Bronchial epithelial cell (primary cell): ENCODE measurements at places on chromosomes 2 and 18. TPM values are rescaled to one million over a fixed set of nuclear protein-coding genes. Genes with fewer than 3 reads are reported as not detected.

GRCh38 chr2:207135801-207136457 is 29.8 kb downstream of the KLF7 start:
- no peak for DNase-seq

The IL1B gene
- total RNA-seq, result 22.6 and 41.0 TPM in 2 replicates

- DNase-seq, result no peak
Measured at GRCh38 chr18:457140-457519, 43.4 kb downstream of the COLEC12 start.

The GAL3ST2 gene
- total RNA-seq, result not detected in 2 replicates

DNA sequence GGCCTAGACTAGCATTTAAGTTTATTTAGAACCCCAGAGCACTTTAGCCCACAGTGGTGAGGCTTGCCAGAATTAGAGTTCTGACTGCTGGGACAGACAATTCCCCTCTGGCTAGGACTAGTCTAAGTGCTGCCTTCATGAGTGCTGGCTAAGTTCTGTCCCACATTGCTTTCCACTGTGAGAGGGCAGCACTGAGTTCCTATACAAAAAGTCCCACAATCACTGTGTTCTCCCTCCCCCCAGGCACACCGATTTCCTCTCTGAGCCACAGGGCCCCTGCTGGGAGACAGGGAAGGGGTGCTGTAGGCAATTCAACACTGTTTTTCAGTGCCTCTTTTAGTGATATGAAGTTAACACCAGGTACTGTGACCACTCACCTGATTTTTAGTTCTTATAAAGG is 310.9 kb downstream of the DLGAP1 start:
- no peak for DNase-seq

GRCh38 chr2:23639406-23639982 is 254.5 kb downstream of the KLHL29 start:
- DNase-seq, result no peak

GRCh38 chr18:60347526-60348045 is 25.0 kb downstream of the MC4R start:
- peak; percentile 9 for DNase-seq

- no peak for DNase-seq
Measured at GRCh38 chr2:121214296-121214695, 70.7 kb downstream of the TFCP2L1 start.

The SMYD1 gene
- total RNA-seq, result not detected in 2 replicates

- DNase-seq, result no peak
Measured at GRCh38 chr2:230924470-230925341, at the start of gene GPR55. Gene GPR55, minus strand, starts transcription at chr2:230925242. Its CDS starts 14,280 bp downstream, at chr2:230910962.

DNA sequence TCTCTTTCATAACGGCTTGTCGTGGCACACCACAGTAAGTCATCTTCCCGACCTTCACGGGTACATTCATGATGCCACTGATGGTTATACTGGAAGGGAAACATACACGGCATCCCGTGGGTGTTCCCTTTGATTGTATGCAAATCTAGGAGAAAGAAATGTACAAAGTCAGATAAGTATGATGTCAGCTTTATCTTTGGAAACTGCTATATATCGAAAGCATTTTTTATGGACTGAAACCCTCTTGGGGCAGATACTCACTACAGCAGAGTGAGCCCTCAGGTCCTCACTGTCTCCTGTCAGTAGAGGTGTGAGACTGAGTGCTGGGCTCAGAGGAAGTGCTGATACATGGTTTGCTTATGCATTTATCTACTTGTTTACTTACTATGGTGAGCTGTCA is 20.4 kb downstream of the PLA2R1 start:
- DNase-seq, result peak; percentile 20

DNA sequence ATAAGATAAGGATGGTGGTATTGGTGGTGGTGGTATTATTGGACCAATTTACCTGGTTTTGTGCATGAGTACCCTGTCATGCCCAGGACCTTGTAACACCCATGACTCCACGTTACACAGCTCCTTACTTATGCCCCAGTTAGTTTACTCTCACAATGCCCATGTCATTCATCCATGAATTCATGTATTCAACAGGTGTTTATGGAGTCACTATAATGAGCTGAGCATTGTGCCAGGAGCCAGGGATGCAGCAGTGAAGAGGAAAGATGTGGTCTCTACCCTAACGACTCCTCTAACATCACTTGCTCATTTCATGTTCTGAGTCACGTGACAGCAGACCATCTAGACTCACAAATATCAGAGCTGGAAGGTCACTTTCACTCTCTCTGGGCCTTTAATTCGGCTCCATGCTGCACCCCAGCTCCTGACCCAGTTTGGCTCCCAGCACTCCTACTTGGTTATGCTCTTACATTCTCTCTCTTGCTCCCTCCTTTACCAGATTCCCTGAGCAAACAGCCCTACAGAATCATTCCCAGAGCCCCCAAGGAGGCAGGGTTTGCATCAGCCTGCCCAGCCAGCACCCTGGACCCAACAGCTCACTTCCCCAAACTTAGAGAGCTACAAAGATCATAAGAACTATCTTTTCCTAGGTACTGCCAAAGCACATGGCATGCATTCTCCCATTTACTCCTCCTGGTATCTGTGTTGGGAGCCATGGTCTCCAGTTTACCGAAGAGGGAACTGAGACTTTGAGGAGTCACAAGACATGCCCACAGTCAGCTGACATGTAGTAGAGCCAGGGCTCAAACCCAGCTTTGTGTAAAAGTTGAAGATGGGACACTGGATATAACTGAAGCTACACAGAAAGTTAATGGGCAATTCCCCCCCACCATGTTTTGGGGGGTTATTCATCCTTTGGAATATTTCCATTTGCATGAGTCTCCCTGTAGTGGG is 449.9 kb downstream of the LRATD1 start:
- no peak for DNase-seq

DNA sequence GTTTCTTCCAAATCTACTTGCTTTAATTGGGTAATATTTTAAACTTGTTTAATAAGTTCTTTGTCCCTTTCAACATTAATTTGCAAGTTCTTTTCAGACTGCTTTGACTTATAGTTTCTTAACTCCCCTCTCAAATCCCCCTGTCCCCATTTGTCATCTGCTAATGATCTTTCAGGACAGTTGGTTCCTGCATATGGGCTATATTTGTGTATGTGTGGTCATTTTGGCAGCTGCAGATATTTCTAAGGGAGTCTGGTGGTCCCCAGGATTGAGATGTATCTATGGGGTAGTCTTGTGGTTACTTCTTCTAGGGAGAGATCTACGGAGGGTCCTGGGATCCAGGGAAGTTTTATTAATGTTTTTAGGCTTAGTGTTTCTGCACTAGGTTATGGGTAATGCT is 120.6 kb upstream of the SP3 start:
- no peak for DNase-seq

DNA sequence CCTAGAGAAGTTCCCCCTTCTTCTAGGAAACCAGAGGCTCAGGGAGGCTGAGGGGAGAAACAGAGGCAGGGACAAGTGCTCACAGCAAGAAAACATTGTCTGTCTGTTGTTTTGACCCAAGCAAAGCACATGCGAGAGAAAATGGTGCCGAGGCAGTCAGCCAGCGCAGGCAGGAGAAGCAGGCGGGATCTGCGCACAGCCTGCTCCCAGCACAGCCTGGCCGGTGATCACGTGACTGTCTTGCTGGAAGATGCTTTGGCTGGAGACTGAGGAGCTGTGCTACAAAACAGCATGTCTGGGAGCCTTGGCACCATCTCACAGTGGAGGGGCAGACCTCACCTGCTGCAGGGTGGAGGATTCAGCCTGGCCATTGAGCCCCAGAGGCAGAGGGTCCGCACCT is 93.7 kb upstream of the MYCN start:
- no peak for DNase-seq

The RFX8 gene
- total RNA-seq, result not detected in 2 replicates

DNA sequence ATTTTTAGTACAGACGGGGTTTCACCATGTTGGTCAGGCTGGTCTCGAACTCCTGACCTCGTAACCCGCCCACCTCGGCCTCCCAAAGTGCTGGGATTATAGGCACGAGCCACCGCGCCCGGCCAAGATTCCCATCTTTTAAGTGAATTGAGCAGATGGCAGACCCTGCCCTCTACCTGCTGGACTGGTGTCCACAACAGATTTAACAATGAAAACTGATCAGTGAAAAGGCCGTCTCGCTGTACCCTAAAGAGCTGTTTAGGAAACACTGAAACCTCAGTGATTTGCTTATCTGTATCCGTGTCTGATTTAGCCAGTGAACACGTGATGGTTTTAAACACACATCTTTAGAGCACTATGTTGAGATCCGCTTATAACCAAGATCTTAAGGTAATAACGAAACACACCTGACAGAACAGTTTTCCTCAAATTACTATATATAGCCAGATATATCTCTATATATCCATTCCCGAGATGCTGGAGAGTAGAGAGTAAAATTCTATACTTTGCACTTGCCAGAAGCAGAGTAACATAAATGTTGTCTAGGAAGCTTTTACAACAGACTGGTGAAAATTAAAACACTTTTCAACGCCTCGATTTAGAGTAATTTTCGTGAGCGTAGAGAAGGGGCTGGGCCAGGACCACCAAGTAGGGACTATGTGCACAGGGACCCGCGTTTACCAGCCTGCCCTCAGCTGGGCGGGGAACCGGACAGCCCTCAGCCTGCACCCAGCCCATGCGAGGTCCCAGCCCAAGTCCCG is 594 bp downstream of the FAM161A start:
- peak; percentile 14 for DNase-seq

DNA sequence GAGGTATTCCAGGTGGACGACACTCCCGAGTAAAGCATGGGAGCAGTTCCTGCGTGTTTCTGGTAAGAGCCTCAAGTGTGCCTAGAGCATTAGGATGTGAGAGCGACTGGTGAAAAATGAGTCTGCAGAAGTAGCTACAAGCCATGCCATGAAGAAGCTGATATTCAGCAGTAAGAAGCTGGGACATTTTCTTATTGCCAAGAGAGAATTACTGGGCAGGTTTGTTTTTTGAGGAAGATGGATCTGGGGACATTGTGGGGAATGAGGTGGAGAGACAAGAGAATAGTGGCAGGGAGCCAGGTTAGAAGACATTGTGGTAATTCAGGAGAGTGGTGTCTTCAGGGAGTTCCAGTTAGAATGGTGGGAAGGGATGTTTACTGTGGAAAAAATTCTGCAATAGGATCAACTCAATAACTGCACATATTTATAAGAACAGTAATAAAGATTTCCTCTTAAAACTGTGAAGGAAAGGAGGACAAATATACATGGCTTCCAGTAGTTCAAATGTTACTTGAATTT is 38.2 kb downstream of the CRIM1 start:
- DNase-seq, result no peak

DNA sequence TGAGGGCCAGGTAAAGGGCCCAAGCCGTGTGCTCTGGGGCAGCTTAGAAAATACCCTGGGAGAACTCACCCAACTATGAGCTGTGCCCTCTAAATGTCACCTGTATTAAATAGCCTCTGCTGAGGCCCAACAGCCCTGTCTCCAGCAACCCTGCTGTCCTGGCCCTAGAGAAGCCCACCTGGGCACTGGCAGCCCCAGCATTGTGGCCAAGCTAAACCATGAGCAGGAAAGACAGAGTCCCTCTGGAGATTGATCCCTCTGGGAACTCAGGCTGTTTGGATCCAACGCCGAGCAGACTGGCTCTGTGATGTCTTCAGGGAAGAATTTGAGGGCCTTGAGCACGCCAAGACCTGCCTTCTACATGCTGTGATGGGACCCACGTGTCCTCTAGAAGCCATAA is 126.5 kb downstream of the TTC32 start:
- DNase-seq, result peak; percentile 24

- no peak for DNase-seq
Measured at GRCh38 chr18:46482831-46483230, 174.2 kb downstream of the LOXHD1 start.

DNA sequence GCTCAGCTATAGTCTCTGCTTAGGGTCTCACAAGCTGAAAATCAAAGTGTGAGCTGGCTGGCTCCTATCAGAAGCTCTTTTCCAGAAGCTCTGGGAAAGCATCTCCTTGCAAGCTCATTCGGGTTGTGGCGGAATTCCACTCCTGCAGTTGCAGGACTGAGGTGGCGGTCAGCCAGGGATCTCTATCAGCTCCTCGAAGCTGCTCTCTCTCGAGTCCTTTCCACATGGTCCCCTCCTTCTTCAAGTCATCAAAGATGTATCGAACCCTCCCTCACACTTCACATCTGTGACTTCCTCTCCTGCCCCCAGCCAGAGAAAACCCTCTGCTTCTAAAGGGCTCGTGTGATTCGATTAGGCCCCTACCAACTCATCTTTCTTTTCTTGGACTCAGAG is 141.7 kb downstream of the ZFP36L2 start:
- DNase-seq, result peak; percentile 41

The C2orf81 gene
- total RNA-seq, result 0.26 TPM in 2 replicates
